Activated T-cell treated with anti-CD3 and anti-CD28 coated beads, Interleukin-2, amount 50 U/mL, for 4 hours (primary cell): ENCODE measurements at places on chromosomes 5 and 9. TPM values are rescaled to one million over a fixed set of nuclear protein-coding genes. Genes with fewer than 3 reads are reported as not detected.

The FIBCD1 gene
- not detected for total RNA-seq

The PRR16 gene
- not detected for total RNA-seq

- no peak for DNase-seq
Observed at GRCh38 chr5:115500225-115500624, 44.4 kb downstream of the FEM1C start.

GRCh38 chr9:4334410-4334813 lies 34.5 kb upstream of the GLIS3 start:
- DNase-seq: no peak

GRCh38 chr9:12935714-12936113 lies 160.9 kb downstream of the LURAP1L start:
- DNase-seq: no peak

- DNase-seq: no peak
Observed at GRCh38 chr5:120304663-120305062, 159.4 kb upstream of the PRR16 start.

DNA sequence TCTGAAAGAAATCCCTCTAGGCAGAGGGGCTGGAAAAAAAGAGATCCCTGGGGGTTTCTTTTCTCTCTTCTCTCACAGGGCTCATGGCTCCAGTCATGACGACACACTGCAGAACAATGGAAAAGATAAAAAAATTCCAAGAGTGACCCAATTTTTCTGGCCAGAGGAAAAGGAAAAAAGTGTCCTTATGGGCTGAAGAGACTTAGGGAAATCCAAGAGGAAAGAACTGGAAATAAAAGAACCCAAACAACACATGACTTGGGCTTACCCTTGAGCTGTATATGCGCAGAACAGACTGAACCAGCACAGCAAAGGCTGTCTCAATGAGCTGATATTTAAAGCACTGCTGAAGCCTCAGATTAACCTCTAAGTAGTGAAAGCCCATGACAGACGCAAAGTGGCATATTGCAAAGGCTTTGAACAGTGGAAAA lies 102.4 kb downstream of the SMIM23 start:
- no peak for DNase-seq
